ENCODE measurements at places on chromosomes 6 and 20.

- DNase-seq = no peak
Measured at GRCh38 chr6:5199283-5199682, 61.5 kb downstream of the LYRM4 start.

- peak; percentile 50 for DNase-seq
Measured at GRCh38 chr6:81735756-81736380, 16.6 kb downstream of the TENT5A start.

DNA sequence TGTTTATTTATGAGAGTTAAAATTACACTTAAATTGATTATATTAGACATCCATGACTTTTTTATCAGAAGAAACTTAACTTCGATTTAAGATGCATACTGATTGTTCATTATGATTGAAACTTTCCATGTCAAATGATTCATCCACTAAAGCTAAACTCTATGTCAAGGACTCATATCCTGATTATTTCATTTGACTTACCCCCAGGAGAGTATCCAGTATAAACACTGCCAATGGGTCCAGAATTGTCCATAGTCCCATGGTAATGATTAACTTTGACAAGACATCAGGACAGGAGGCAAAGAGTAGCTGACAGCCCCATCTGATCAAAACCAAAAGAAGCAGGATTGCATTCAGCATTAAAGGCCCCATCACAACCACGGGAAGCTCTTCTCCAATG is 709.9 kb downstream of the TFAP2A start:
- no peak for DNase-seq

DNA sequence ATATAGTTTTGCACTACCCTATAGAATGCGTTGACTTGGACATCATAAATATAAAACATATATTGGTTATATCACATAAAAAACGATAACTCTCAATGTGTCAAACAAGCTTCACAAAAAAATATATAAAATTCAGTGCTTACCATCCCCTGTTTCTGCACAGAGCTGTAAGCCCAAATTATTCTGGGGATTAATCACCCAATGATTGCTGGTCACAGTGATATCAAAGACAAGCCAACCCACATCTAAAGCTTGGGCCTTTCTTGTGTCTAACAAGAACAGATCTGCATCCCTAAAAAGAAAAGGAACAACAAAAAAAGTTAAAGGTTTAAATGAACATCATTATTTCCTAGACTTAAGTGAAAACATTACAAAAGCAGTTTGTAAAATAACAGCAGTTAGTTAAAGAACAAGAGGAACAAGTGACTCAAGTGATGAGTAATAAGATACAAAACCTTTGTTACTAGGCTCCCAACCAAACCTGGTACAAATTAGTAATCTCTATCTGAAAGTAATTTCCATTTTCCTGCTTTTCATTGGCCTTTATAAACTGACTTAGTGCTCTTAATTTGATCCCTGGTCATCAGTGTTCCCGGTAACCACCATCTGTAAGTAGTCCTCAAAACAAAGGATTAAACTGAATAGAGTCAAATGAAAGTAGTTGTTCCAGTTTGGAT is 81.1 kb downstream of the BMP5 start:
- peak; percentile 54 for DNase-seq

DNA sequence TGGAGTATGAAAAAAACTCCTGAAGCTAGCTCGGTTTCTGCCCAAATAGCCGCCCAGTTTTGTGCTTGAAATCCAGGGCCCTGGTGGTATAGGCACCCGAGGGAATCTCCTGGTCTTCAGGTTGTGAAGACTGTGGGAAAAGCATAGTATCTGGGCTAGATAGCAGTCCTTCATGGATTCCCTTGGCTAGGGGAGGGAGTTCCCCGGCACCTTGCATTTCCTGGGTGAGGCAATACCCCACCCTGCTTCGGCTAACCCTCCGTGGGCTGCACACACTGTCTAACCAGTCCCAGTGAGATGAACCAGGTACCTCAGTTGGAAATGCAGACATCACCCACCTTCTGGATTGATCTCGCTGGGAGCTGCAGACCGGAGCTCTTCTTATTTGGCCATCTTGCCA is 184.5 kb upstream of the SLC35B3 start:
- DNase-seq = no peak

- DNase-seq = peak; percentile 82
Measured at GRCh38 chr20:46954490-46955038, 59.9 kb downstream of the EYA2 start.

DNA sequence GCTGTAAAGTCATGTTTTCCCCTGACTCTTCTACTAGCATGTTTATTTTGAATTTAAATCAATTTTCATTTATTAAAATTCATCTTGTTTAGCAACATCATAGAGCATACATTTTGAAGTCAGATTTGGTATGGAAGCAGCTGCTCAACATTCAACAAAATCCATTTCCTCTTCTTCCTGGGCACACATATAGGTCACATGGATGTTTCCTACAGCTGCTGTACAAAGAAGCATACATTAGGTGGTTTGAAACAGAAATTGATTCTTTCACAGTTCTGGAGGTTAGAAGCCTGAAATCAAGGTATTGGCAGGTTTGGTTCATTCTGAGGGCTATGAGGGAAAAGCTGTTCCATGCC is 495.2 kb downstream of the RFPL4B start:
- DNase-seq = no peak

DNA sequence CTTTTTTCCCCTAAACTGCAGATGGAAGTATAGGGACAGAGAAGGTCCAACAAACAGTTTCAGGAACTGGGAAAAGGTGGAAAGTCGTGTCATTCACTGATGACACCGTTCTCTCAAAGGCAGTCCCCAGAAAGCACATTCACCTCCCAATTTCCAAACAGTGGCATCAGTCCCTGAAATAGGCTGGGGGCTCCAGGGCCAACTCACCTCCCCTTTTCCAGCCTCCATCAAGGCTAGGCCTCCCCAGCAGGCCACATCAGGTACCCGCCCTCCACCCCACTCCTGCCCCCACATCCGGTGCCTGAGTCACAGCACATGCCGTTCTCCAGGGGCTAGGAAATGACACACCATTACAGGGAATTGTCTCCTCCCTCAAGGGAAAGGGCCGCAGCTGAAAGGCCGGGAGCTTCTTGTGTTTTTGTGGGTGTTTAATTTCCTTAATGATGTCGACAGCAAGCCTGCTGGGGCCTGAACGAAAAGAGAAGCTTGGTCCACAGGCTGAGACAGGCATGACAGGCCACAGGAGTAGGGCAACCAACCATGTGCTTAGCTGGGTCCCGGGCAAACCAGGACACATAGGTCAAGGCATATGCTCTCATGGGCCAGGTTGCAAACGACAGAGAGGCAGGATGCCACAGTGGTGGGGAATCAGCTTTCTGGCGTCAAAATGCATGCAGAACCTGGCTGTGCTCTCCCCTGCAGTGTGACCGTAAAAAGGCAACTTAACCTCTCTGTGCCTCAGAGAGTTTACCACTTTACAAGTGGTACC is 39.2 kb downstream of the ZMYND8 start:
- DNase-seq = peak; percentile 99

GRCh38 chr20:50283922-50284810 is 93.5 kb downstream of the CEBPB start:
- DNase-seq = peak; percentile 64

GRCh38 chr6:162181111-162181510 is 546.5 kb downstream of the PRKN start:
- no peak for DNase-seq

DNA sequence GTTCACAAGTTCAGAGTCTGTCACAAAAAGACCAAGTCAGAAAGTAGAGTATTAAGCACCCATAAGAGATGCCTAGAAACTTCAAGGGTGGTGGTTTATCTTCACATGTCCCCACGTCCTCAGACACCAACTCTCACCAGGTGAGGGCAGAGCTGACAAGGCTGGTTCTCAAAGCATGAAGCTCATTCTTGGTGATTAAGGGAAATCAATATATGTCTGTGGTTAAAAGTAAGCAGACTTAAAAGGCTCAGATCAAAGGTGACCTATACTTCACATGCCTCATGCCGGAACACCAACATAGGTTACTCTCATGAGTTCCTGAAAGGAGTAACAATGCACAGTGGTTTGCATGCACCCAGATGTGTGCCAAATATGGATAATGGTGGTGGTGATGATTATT is 27.0 kb downstream of the IL17A start:
- no peak for DNase-seq

GRCh38 chr6:89269981-89270380 is 45.1 kb downstream of the GABRR2 start:
- DNase-seq = no peak

DNA sequence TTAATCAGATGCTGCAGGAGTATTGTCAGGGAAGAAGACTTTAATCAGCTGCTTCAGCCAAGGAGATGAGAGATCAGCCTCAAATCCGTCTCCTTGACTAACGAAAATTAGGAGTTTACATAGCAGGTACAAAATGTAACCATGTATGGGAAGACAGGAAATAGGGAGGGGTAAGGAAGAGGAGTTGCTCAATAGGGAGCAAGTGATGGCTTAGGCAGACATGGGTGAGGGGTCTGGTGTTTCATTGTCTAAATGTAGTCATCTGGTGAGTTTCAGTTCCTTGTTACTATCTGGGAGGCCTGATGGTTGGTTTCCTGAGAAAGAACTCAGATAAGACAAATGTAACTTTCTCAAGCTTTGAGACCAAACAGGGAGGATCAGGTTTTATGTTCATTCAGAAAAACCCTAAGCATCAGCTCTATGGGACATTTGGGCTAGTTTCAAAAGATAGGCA is 217.3 kb upstream of the SULF2 start:
- peak; percentile 44 for DNase-seq

GRCh38 chr6:33738153-33738552 is 8.6 kb downstream of the IP6K3 start:
- no peak for DNase-seq

DNA sequence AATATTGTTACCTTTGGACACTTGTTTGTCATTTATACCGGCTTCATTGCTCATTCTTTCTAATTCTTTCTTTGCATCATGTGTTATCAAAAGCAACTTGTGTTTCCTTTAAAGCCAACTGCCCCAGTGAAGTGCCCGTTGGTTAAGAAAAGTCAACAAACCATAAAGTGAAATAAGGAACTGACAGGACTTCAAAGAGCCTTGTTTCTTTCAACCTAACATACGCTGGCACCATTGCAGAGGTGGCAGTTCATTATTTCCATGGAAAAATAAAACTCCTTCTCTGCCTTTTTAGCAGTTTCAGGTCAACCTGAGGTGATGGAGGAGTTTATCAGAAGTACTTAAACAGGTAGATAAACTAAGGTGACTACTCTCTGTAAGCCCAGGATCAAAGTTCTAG is 28.8 kb downstream of the FERMT1 start:
- no peak for DNase-seq

DNA sequence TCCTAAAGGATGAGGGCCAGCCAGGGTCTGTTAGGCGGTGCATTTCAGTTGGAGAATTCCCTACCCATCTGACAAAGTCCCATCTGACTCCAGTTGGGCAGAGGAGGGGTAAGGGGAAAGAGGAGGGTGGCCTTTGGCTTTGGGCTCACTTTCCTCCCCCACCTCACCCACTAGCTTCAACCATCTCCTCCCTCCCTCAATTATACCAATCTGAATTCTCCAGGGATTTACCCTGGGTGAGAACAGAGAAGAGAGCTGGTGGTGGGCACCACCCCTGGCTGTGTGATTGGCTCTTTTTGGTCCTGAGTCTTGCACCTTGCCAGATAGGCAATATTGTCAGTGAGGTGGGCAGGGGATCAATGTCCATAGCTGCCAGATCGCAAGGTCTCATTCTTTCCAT is 3.2 kb downstream of the HMGA1 start:
- no peak for DNase-seq

DNA sequence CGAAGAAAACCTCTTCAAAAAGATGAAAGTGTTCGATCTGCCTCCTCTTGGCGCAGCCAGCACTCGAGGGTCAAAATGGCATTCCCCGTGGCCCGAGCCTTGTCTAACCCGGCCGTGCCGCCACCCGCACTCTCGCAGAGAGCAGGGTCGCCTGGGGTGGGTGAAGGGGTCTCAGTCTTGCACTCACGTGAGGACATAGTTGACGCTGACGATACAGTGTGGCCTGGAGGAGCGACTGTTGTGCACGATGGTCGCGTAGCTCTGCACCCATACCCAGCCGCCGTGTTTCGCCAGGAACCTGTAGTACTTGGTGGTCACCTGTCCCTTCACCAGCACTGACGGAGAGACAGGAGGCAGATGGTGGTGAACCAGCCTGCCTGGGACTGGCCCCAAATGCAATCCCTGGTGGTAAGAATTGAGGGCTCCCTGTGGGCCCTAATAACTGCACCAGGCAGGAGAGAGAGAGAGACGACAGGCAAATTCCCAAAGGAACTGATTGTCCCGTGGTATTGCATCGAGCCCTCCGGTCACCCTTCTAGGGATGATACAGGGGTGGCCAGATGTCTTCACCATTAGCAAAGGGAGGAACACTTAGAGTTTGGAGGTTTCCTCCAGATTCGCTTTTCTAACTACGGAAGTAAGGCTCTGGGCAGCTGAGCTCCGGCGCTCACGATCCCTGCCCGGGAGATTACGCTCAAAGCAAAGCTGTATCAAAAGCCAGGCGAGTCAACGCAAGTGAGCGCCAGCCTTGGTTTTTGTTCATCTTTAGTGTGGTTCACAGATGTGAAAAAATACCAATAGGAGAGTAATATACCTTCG is 17.4 kb downstream of the SIM1 start:
- DNase-seq = no peak

DNA sequence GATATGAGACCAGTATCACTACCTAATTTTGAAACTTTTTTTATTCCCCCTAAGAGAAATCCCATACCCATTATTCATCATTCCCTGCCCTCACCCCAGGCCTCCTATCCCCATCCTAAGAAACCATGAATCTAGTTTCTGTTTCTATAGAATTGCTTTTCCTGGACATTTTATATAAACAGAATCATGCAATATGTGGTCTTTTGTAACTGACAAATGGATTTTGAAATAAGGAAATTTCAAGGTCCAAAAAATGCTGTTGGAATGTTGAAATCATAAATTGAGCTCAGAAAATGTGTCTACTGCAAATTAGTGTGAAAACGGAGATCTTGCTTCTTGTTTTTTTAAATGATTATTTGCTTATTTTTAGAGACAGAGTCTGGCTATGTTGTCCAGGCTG is 25.1 kb downstream of the RNF217 start:
- DNase-seq = no peak

GRCh38 chr6:124984668-124985338 is 22.6 kb downstream of the RNF217 start:
- DNase-seq = no peak

GRCh38 chr6:84853901-84854300 is 89.5 kb upstream of the TBX18 start:
- peak; percentile 50 for DNase-seq

DNA sequence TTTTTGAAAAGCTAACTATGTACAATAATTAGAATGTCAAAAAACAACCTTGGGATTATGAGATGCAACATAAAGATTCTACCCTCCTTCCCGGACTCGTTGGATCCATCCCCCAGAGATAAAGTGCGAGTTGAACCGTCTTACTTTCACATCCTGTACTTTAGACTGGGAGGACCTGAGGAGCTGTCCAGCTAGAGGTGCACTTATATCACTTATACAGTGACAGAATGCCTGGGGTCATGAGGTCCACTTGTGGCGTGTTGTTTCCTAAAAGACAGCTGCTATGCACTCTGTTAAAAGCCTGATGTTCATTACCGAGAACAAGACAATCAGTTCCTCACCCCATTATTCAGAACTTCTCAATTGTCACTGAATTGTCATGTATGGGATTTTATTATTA is 2.1 kb downstream of the CDS2 start:
- DNase-seq = no peak

- DNase-seq = no peak
Measured at GRCh38 chr6:84019842-84020211, 13.7 kb upstream of the MRAP2 start.

All from amniotic epithelial cell (primary cell).